ENCODE measurements at places on chromosomes 12 and 14.

DNA sequence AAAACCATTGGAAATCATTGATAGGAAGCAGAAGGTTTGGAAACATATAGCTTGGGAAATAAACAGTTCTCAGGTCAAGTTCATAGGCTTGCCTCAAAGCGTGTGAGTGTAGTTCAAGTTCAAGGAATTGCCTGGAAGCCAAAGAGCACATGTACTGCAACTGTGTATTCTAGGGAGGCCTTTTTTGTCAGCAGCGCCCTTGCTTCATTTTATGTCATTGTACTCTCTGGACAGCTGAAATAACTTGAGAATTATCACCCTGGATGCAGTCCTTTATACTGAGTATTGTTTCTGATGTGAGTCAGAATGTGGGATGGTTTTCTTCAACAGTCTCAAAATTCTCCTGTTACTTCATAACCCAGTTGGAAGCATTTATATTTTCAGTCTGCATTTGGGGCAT, 16.0 kb upstream of the EVL start:
- no peak for DNase-seq

- no peak for DNase-seq
These were observed 21.8 kb downstream of the PLXNC1 start for GRCh38 chr12:94169966-94170689.

- DNase-seq, result no peak
These were observed 93.4 kb downstream of the C12orf75 start for GRCh38 chr12:105423921-105424320.

DNA sequence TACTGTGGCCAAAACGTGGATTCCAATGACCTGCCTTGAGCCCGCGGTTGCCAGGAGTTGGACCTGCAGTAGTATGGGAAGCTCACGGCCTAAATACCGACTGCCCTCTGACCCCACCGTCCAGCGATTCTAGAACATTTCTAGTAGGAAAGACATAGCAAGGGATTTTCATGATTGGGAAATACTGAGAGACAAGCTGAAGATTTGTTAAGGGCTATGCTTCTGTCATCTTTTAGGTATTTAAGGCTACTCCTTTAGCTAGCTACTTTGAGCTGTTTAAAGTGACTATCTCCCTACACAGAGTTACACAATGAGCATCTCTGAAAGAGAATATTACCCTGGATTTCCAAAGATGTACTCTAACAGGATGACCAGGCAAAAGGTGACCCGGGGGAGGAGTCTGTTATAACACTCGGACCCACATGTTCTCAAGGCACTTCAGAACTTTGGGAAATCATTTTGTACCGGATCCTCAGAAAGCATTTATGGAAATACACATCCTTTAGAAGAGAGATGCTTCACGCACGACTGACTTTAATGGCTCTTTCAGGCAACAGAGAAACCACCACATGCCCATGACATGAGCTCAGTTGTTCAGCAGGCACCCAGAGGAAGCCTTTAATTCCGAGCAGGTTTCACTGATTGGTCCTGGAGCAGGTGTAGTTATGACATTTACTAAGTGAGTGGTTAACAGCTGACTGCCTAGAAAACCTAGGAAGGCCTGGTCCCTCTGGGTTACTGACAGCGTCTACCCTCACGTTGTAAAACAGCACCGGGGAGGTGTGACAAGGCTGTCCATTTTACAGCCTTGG, 4.2 kb downstream of the BAG5 start:
- no peak for DNase-seq

- DNase-seq, result peak; percentile 66
These were observed 35.9 kb downstream of the TESC start for GRCh38 chr12:117063162-117063911.

DNA sequence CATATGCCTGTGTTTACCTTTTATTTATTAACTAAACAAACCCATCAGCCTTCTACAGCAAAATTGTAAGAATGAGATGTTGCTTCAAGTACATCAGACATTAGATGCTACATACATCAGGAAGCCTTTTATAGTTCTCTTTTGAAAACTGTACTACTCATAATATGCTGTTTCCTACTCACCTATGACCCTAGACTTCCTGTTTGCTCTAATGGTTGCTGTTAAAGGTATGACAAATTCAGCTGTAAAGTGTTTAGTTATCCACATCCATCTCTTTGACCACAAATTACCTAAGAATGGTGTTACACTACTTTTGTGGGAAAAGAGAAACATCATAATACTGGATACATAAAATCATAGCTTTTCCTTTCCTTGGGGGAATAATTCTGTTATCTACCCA, 220.0 kb downstream of the RAD51B start:
- no peak for DNase-seq

DNA sequence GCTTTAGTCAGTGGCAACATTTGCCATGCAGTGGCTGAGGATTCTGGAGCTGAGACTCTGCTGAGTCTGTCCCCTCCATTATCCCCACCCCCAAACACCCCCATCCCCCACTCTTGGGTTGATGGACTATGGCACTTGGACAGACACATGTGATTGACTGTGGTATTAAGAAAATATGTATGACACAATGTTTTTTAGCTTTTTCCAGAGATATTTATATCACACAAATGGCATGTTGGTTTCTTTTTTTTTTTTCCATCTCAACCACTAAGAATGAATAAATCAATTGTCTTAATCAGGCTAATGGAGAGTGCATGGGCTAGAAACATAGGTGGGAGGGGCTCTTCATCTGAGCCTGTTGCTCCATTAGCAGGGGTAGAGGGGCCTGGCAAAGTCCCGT, 30.7 kb upstream of the MAP1LC3B2 start:
- no peak for DNase-seq

GRCh38 chr14:106803379-106803778, 1277.0 kb downstream of the TMEM121 start:
- no peak for DNase-seq

- DNase-seq, result no peak
These were observed 101.9 kb downstream of the TMTC3 start for GRCh38 chr12:88243982-88244381.

- no peak for DNase-seq
These were observed 1.4 kb upstream of the ARHGEF40 start for GRCh38 chr14:21068521-21069387.

- no peak for DNase-seq
These were observed 1.5 kb downstream of the MAP4K5 start for GRCh38 chr14:50530794-50531365.

DNA sequence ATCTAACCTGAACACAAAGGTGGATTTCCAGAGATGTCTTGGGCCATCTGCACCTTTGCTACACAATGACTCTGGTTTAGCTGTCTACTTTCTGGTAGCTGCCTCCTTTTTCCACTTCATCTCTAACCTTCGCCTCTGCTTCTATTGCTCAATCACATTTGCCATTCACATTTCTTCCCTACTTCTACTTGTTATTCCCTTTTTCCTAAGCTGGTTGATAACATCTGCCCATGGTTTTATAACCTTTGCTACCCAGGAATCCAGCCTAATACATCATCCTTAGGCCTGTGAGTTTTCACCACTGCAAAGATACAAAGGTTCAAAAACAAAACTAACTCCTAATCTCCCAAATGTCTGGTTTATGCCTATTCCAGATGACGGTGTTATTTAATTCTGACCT, 13.2 kb downstream of the SPPL3 start:
- DNase-seq, result no peak

DNA sequence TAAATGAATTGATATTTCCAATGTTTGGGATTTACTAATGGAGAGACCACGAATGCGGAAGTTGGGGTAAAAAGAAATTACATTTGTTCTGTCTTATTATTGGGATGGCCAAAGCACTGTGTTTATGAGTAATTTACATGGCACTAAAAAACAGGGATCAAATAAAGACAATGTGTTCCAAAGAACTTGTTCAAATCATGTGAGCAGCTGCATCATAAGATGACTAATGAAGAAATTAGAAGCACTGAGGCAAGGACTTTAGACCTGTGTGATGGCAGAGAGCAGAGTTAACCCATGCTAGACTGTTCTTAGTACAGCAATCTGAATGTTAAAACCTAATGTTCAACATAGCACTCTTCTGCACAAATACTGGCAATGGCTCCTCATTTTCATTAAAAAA, 34.3 kb upstream of the DCN start:
- DNase-seq, result no peak

- no peak for DNase-seq
These were observed 42.5 kb upstream of the BCAT1 start for GRCh38 chr12:24991209-24992049.

- DNase-seq, result no peak
These were observed 10.0 kb downstream of the LRCOL1 start for GRCh38 chr12:132600048-132601032.

DNA sequence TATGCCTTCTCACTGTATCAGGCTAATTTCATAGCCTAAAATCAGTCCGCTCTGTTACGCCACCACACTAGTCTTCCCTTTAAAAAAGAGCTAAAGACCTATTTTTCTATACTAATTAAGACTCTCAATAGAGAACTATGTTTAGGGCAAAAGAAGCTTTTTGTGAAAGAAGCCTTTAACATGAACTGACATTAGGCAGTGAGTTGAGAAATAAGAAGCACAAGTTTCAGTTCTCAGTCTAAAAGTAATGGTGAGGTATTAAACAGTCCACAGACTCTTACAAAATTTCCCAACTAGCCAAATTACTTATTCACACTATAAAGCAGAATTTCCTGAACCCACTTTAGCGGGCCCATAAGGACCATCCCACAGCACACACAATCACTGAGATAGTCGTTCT, 93.7 kb downstream of the SOX5 start:
- no peak for DNase-seq

DNA sequence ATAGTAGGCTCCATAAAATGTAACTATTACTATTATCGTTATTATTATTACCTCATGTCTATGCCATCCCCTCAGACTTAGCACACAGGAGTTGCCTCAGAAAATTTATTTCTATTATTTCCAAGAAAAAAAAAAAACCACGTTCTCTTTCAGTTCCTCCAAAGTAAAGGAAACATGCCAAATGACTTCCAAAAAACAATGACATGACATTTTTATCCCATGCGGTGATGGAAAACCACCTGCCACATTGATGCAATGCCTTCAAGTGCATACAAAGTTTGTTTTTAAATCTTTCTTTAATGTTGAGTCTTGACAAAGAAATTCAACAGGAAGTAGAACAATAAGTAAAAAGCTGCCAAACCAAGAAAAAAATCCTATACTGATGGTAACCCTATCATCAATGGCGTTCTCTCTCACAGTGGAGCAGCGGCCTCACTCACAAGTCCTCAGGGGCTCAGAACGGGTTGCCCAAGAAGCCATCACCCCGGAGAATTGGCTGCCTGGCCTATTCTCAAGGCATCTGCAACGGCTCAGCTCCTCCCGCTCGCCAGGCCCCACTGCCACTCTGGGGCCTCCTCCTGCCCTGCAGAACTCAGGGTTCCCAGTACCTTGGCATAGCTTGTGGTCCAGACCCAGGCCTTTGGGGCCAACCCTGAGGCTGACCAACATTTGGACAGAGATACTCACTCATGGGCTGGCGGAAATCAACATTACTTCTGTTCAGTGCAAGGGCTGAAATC, 51.9 kb downstream of the SERPINA3 start:
- no peak for DNase-seq

- DNase-seq, result no peak
These were observed 76.9 kb downstream of the ESR2 start for GRCh38 chr14:64217308-64217707.

DNA sequence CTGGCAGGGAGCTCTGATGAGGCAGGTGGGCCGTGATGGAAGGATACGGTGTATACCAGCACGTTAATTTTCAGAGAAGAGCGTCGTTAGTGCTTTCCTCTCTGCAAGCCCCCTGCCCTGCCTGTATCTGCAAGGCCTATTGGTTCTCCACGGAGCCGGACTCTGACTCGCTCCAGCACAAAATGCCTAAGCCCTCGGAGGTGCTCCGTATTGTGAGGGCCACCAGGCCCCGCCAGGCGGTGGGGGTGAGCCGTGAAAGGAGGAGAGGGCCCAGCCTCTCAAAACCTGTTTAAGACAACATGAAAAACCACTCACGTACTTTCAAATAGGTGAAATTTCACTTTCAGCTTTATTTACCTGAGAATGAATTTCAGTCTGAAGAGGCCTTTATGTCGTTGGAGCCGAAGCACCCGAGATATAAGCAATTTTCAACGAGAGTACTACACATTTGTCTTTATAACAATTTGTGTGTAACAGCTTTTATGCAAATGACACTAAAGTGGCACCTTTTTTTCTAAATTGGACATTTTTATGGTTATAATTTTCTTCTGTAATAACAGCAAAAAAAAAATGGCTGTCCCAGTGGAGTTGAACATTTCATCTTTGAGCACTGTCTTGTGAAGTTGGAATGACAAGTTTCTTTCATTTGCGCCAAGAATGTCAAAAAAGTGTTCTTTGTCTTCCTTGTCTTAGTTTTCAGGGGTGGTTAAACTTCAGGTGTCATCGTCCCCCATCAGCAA, 749.5 kb downstream of the VRK1 start:
- no peak for DNase-seq

GRCh38 chr12:54388237-54389133, 4.0 kb upstream of the ZNF385A start:
- no peak for DNase-seq

DNA sequence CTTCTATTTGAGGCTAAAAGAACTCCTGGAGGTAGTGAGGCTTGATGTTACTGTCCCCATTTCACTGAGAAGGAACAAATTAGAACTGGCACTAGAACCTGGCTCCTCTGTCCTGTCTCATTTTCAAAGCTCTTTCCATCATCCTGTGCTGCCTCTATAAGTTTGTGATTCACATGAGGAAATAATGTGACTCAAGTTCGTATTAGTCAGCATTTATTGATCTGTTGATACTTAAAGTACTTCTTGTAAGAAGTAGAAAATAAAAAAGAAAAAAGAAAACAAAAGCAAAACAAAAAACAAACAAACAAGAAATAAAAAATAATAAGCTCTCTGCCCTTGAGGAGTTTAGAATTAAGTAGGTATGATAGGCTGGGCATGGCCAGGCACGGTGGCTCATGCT, 2.3 kb upstream of the ESPL1 start:
- no peak for DNase-seq

DNA sequence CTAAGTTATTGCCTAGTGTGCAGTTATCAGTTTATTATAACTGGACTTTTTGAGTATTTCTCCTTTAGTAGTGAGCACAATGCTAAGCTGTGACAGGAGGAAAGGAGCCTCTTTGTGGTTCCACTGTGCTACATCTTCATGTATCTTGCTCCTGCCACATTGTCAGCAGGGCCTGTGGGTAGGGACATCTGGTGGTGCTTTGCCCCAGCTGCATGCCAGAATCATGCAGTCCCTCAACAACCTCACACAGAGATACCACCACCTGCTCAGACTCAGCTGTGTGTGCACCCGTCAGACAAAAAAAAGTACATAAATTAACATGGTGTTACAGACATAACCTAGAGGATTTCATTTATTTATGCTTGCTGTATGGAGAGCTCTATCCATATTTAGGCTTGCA, 51.1 kb downstream of the MIS18BP1 start:
- no peak for DNase-seq

GRCh38 chr14:90495357-90496276, 98.8 kb downstream of the CALM1 start:
- DNase-seq, result no peak

GRCh38 chr12:115763376-115763775, 514.1 kb downstream of the MED13L start:
- no peak for DNase-seq

DNA sequence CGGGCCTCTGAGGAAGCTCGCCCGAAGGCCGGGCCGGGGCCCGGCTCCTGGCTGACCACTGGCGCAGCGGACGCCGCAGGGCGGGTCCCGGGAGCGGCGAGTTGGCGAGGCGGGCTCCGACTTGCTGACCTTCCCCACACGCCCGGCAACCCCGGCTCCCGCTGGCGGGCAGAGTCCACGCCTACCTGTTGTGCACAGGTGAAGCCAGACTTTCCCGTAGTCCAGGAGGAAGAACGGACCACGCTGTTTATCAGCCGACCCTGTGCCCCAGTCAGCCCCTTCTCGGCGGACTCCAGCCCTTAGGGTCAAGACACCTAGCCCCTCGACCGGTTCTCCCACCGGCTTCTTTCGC, 407 bp downstream of the HEATR5A start:
- no peak for DNase-seq

GRCh38 chr14:55803873-55804553, 224.0 kb downstream of the KTN1 start:
- no peak for DNase-seq

All from ascending aorta (tissue), 2 donors.